ENCODE measurements at places on chromosomes 3 and 15.
A peak's percentile ranks its signal among the peaks of the same experiment; 100 is the strongest.

- DNase-seq, result no peak
Observed at GRCh38 chr15:55222588-55222987, 25.8 kb upstream of the RSL24D1 start.

DNA sequence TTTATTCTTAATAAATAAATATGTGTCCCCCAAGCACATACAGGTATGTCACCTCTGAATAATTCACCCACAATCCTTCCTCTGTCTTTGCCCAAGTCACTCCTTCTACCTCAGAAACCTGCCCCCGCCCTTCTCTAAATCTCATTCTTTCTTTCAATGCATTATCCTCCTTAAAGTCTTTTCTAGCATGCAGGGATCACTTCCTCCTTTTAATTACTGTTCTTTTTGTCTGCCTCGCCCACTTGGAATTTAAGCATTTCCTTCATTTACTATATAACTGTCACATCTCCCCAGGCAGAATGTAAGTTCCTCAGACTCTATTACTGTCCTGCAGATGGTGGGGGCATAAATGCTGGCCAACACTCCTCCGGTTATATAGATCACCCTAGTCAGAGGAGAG, 7.8 kb downstream of the CCDC80 start:
- no peak for DNase-seq

GRCh38 chr15:32124726-32125125, 94.4 kb downstream of the CHRNA7 start:
- DNase-seq, result no peak

DNA sequence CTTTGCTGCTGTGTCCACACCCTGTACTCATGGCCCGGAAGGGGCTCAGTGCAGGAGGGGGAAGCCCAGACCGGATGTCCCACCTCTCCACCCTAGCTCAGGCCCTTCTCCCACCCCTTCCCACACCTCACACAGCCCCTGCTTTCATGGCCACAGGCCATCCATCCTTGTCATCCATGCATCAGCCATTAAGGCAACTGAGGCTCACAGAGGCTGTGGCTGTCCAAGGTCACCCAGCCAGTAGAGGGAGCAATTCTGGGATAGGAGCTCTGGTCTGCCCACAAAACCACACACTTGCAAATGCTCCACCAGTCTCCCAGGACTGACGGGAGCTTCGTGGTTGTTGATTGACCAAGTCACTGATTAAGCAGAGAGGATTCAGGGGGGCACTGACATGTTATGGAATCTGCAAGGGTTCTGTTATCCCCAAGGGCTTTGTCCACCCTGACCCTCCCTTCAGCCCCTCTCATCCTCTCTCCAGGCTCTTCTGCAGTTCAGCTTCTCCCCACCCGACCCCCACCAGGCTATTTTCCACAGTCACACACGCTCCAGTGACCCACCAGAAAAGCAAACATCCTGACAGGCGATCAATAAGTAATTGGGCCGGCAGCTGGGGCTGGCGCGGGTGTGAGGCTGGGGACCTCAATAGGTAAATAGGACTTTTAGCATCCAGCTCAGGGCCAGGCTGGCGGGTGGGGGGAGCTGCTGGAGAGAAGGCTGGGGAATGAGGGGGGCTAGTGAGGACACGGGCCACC, 15.1 kb downstream of the LINGO1 start:
- no peak for DNase-seq

GRCh38 chr3:123351501-123351900, 97.4 kb downstream of the ADCY5 start:
- no peak for DNase-seq

GRCh38 chr3:160403796-160404470, 4.5 kb downstream of the SMC4 start:
- DNase-seq, result no peak

DNA sequence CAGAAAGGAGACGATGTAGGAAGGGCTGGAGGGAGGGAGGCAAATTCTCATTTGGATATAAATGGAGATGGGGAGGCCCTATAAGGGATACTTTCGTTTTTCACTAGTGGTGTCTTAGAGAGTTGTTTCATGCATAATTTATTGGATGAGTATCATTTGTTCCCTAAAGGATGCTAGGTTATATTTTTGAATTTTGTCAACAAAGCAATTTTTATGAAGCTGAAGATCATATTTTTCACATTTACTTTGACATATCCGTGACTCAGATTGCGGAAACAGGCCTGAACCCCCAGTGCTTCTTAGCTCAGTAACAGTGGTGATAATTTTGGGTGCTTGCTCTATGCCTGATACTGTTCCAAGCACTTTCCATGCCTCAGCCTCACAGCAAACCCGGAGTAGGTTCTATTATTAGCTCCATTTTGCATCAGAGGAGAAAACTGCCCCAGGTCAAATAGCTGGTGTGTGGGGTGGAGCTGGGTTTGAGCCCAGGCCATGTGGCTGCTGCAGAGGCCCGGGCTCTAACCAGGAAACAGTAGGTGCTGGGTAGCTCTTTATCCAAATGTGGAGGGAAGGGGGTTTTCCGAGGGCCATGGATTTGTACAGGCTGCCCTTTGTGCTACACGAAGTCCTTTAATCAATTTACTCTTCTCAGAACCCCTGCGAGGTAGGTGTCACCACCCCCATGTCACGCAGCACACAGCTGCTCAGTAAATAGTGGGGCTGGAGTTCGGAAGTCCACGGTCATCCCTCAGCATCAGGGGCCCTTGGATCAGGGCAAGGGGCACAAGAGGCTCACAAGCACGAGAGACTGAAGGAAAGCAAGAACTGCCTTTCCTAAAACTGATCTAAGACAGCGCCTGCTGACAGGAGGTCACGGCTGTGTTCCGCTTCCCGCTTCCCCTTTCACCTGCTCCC, 99.1 kb downstream of the SLC49A4 start:
- DNase-seq, result no peak

DNA sequence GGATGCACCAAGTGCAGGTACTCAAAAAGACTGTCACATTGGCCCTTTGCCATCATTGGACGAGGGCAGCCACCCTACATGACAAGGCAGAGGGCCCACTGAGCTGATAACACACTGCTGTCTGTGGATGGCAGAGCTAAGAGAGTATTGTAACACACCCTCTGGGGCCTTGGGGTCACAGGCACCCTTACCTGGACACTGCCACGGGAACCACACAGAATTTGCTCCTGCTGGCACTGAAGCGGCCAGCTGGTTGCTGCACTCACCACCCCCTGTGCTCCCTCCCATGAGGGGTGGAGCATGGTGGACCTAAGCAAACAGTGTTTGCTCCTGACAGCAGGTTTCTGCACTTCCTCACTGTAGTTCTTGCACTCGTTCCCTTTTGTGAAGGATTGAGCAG, 208.2 kb upstream of the SGO1 start:
- DNase-seq, result no peak

GRCh38 chr3:123447416-123447748, 1.5 kb downstream of the ADCY5 start:
- DNase-seq, result no peak

GRCh38 chr15:77417602-77418001, 2.3 kb downstream of the PEAK1 start:
- DNase-seq, result no peak

DNA sequence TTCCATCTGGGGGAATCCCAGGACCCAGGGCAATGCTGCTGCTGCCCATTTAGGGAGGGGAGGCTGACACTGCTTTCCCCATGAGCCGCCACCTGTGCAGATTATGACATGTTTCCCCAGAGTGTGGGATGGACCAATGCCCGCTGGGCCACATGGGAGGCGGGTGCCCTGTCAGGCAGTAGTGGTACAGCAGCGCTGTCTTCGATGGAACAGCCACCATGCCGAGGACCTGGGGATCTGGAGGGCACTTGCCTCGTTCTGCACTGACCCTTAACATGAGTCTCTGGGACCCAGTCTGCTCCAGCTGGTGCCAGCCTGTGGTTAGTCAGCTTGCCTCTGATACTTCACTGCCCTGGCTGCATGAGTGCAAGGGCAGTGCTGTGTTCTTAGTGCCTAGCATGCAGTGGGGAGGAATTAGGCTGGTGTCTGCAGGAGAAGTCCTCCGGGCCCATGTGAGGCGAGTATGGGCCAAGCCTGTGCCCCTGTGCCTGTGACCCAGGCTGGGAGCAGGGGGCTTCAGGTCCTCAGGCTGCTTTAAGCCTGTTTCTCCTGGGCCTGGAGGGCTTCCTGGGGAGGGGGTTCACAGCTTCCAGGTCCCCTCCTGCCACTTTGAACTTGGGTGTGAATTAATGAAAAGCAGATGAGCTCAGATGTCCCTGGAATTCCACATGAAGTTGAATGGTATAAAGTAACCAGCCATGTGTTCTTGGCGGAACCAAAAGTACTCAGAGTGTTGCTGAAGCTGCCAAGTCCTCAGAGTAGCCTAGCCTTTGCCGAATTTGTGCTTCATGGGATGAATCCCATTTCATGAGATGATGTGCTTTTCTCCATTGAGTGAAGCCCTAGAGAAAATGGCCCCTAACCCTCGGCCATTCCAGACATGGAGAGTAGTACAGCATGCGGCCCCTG, 22.9 kb downstream of the KLF13 start:
- DNase-seq, result no peak

GRCh38 chr3:134155446-134155845, 95.2 kb downstream of the RYK start:
- no peak for DNase-seq

DNA sequence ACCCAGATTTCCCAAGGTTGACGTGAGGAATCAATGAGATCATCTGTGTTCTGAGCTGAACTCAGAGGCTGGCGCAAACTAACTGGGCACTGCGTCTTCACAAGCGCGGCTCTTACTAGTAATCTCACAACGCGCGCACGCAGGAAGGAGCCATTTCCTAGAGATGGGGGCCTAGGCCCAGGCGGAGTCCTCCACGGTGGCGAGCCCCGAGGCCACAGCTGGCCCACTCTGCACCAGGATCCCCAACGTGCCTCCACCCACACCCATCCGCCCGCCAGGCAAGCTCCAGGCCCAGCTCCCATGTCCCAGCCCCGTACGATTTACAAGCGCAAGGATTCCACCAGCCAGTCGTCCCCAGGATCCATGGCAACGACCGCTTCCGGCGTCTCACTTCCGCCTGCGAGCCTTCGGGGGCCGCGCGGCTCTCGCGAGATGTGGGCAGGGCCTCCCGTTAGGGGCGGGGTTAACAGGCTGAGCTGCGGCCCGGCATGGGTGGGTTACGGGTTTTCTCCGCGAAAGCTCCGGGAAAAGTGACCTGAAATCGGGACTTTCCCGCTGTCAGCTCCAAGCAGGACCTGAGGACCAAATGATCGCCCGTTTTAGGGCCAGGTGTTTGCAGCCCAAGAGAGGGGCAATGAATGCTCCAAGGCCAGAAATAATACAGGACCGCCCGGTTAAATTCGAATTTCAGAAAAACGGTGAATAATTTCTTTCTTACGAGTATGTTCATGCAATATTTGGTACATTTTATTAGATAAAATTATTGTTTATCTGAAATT, at the start of gene WDR73:
Gene WDR73, minus strand, starts transcription at position 374 of the 779 bp plus-strand sequence. Its CDS starts 9 bp downstream, at position 365.
- DNase-seq, result peak; percentile 91

DNA sequence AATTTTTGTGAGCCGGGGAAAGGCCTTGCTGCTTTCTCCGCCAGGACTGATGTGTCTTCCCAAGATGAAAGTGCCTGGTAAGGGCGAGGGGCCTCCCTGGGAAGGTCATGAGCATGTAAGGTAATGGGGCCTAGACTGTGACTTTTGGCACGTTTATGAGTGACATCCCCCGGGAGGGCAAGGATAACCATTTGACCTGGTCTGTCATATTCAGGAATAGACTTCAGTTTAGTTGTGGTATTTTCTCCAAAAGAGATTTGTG, 631 bp upstream of the CNBP start:
- no peak for DNase-seq

- DNase-seq, result no peak
Observed at GRCh38 chr15:66928784-66929183, 136.6 kb upstream of the SMAD3 start.

GRCh38 chr3:120033596-120033995, 60.7 kb downstream of the GSK3B start:
- no peak for DNase-seq

- DNase-seq, result no peak
Observed at GRCh38 chr3:186946756-186947375, 16.5 kb downstream of the ST6GAL1 start.

GRCh38 chr15:88395872-88396781, 71.1 kb downstream of the MRPL46 start:
- no peak for DNase-seq

- DNase-seq, result no peak
Observed at GRCh38 chr3:78221300-78221699, 1181.4 kb downstream of the ROBO2 start.

- DNase-seq, result no peak
Observed at GRCh38 chr3:129448186-129448895, 8.3 kb downstream of the IFT122 start.

GRCh38 chr3:166462891-166463470, 625.8 kb upstream of the BCHE start:
- no peak for DNase-seq

DNA sequence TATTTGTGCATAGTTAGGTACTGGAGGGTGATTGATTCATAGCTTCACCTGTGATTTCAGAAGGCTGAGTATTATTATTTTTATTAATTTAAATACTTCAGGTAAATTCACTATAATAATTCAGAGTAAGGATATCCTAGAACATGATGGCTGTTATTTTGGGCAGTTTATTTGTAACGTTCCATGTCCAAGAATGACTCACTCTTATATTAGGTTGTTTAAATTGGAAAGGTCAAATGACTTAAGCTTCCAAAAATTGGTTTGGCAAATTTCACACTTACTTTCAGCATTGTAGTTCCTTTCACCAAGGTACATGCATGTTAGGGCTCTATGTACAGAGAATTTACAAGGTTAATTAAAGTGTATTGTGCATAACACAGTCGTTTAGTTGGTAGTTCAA, 120.2 kb downstream of the EPHA3 start:
- DNase-seq, result no peak

- peak; percentile 8 for DNase-seq
Observed at GRCh38 chr3:143644370-143645089, 203.7 kb downstream of the SLC9A9 start.

GRCh38 chr3:193737191-193737751, 144.3 kb downstream of the OPA1 start:
- no peak for DNase-seq

DNA sequence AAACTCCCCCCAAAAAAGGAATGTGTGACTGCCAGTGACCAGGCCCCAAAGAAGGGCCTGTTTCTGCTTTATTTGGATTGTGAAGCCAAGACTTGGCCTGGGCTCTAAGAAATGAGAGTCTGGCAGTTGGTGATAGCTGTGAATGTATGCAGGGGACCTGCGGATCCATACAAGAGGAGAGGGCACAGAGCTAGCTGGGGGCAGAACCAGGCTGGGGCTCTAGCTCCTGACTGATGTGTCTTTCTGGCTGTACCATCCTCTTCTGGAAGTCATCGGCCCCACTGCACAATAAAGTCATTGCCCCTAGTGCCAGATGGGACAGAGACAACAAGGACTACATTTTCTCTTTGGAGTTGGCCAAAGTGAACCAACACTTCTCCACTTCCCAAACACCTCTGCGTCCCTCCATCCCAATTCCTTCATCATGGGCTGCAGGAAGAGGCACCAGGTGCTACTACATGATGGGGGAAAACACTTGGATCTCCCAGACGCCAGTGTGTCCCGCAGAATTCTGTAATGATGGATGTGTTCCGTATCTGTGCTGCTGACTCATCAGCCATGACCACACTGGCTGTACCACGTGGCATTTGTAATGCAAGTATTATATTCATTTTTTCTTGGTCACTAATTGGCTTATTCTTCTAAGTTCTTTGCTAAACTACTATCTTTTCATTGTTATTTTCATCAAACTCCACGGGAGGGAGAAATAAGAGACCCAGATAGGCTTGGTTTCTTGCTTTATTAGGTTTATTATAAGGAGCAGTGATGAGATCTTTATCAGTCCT, 1.7 kb upstream of the PLA2G4F start:
- no peak for DNase-seq

- DNase-seq, result no peak
Observed at GRCh38 chr3:15682561-15683185, 81.1 kb downstream of the BTD start.

Data from SW 1271 (cell line).